ENCODE measurements at places on chromosomes 16 and 17.

- no peak for DNase-seq
Measured at GRCh38 chr16:61923629-61924028, 112.6 kb downstream of the CDH8 start.

DNA sequence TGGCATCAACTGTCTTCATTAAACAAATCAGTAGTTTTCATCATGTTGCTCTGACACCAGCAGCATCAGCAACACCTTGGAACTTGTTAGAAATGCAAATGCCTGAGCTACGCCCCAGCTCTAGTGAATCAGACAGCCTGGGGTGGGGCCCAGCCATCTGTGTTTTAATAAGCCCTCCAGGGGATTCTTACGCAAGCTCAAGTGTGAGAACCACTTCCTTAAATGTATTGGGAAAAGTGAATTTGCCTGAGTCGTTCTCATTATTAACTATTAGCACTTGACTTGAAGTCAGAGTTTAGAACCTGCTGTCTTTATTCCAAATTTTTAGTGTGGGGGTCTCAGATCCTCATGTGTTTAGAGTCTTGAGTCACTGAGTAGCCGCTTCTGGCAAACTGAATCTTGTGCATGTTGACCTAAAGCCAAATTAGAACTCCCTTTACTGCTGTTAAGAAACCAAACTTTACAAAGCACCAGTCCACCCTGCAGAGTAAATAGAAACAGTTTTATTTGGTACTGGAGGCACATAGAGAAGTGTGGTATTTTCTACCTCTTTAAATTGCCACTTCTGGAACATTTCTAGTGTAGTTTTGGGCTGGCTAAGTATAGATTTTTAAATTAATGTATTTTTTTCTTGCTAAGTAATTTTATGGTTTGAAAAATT, 137.4 kb upstream of the COX10 start:
- DNase-seq = peak; percentile 59

DNA sequence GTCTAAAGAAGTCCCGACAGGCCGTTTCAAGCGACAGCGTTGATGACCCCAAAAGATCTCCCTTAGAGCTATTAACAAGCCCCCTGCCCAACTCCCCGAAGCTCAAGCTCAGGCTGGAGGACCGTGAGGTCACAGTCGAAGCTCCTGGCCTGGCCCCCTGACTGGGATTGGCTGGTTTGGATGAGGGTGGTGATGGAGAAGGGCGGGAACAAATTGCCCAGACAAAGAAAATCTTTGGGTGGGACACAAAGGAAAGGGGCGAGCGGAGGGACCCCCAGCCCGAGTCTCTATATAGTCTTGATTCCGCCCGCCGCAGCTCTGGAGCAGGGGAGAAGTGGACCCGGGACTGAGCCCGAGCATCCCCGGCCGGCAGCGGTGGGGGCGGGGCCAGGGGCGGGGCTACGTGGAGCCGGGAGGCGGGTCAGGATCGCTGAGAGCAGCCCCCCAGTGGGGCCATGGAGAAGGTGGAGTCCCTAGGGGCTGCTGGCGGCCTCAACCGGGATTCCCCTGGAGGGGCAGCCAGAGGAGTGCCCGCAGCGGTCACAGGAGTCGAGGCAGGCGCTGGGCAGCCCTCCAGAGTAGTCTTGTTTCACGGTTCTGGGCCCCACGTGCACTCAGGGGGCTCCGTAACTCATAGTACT, 982 bp upstream of the NEURL4 start:
- DNase-seq = peak; percentile 92

- no peak for DNase-seq
Measured at GRCh38 chr16:10769381-10769780, 25.7 kb downstream of the NUBP1 start.
